ENCODE measurements at places on chromosomes 4 and X.

DNA sequence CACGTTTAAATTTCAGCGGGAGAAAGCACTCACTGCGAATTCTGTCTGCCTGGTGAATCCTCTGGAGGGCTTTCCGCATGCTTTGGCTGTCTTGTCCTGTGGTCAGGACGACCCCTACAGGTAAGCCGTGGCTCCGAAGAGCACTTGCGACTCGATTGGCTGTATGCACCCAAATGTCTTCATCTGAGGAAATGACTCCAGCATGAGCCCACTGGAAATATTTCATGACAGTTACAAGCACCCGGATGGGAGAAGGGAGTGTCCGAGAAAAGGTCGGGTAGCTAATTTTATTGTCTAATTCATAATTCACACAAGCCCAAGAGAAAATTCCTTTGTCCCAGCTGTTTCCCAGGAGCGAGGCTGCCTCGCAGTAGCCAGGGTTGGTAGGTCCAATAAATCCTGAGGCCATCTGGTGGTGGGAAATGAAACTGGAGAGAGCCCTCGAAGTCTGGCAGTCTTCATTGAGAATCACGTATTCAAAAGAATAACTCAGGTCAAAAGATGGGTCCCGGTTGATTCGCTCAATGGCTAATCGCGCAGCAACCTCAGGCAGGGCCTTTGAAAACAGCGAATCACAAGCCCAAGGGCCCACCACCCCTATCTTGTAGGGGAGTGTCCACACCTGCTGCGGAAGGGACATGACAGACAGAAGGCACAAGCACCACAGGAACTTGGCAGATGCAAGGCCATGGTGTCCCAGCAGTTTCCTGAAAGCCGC, 6.6 kb downstream of the GUCY2F start:
- DNase-seq, result no peak

- no peak for DNase-seq
Observed at GRCh38 chrX:111168314-111168713, 72.3 kb downstream of the PAK3 start.

DNA sequence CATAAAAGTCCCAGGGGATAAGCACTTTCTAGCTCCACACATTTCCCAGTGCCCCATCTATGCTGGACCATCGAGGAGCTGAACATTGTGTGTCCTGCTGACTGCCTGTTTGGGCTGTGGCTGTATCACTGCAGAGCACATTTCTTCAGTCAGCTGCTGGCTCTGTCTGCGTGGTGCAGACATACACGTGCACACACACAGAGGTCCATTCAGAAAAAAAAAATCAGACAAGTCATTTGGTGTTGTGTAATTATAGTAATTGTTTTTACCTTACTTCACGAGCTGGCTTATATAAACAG, 1.1 kb upstream of the PDLIM3 start:
- no peak for DNase-seq

DNA sequence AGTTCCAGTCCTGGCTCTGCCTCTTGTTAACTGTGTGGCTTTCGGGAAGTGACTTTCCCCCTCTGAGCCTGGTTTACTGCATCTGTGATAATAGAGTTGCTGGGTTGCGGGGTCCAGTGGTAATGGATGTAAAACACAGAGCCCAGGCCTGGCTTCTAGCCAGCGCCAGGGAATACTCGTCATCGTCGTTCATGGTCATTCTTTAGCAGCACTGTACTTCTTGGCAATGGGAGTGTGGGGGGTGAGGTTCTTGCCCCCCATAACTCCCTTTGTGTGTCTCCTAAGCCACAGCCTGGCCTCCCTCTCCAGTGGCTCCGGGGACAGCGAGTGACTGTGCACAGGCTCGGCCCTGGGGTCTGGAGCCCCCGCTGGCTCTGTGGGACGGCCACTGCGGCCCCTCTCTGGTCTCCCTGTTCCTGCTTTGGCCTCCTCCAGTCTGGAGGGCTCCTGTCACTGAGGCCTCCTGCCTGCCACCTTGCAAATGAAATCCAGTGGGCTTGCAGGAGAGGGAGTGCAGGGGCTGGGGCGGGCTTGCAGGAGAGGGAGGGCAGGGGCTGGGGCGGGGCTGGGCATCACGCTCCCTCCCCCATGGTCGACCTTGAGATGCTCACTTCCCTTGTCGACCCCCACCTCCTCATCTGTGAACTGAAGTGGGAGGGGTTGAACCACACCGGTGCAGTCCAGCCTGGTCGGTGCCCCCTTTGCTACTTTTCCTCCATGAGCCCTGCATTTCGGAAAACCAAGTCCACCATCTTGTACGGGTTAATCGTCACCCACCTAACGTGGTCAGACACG, 13.2 kb downstream of the PSAPL1 start:
- peak; percentile 9 for DNase-seq

GRCh38 chr4:184553891-184554290, 79.5 kb upstream of the IRF2 start:
- DNase-seq, result no peak

GRCh38 chr4:120435179-120435578, 368.5 kb upstream of the MAD2L1 start:
- DNase-seq, result no peak

DNA sequence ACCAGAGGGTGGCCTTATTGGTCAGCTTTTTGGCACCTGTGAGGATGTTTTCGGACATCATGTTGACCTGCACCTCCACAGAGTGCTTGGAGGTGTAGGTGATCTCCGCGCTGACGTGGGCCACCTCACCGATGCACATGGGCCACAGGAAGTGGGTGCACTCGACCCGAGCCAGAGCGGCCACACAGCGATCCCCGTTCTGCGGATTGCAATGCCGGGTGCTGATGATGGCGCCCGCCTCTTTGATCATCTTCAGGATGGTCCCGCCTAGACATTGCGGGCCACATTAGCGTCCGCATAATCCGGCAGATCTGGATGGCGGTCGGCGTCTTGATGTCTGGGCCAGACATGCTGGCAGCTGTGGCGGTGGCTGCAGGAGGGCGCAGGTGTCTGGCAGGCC, 12.9 kb upstream of the N4BP2 start:
- no peak for DNase-seq

DNA sequence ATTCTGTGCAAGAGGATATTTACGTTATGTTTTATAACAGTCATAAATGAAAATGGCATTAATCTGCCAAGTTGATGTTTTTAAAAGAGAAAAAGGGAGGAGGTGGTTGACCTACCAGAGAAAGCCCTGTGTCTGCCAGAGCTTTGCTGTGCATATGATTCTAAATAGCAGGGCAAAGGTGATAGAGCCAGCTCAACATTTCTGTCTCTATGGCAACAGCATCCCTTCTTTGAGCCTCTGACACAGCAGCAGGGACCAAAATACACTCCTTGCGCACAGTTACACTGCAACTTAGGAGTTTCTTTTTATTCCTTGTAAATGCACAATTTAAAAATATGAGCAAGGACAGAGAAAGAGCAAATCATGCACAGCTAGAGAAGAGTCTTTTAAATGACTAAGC, 133.3 kb upstream of the RAI2 start:
- no peak for DNase-seq

GRCh38 chrX:68995780-68996551, 167.1 kb downstream of the EFNB1 start:
- no peak for DNase-seq

GRCh38 chr4:38292529-38292928, 332.3 kb downstream of the PTTG2 start:
- DNase-seq, result no peak

DNA sequence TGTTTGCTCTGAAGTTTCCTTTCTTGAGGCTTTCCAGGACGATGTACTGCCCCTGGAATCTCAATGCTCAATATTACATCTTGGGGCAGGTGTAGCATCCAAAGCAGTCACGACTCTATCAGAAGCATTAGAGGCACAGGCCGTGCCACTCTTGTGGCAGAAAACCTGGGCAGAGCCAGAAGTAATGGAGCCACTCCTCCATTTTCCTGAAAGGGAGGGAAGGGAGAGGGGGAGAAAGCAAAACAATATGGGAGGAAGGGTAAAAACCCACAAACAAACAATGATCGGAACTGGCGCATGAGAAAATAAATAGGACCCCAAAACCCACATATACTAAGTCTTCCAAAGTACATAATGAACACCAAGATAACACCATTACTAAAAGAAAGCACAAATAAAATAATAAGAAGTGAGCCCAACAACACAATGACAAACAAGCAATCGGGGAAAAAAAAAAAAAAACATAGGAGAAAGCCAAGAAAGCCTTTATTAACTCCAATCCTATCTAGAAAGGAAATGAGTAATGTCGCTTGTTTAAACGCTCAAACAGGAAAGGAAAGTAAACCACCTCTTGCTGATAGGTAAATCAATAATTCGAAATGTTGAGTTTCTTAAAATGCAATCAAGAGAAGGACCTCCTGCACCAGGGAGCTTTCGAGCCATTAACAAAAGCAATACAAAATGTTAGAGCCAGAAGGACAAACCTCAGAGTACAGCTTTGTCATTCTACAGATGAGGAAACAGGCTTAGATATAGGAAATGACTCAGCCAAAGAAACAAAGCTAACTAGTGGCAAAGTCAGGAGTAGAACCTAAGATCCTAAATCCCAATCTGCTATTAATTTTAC, 117.4 kb downstream of the ATRX start:
- no peak for DNase-seq

- no peak for DNase-seq
Observed at GRCh38 chr4:73948990-73949706, 32.7 kb downstream of the PF4 start.

GRCh38 chr4:151291485-151291884, 14.5 kb downstream of the PRSS48 start:
- DNase-seq, result no peak
